ENCODE measurements at places on chromosomes 2 and 18. TPM values are rescaled to one million over a fixed set of nuclear protein-coding genes. Genes with fewer than 3 reads are reported as not detected.

C2orf80 gene
- total RNA-seq: not detected

MEMO1 gene
- 26.7 TPM for total RNA-seq

RPRD1A gene
- 38.0 TPM for total RNA-seq

SLC14A1 gene
- total RNA-seq: 31.0 TPM

ACTR3 gene
- 120 TPM for total RNA-seq

LRRC30 gene
- total RNA-seq: not detected

GRCh38 chr2:241558532-241559322 is at the start of gene BOK:
Gene BOK (plus strand): TSS chr2:241558745. CDS start chr2:241559484, 739 bp downstream.
- H3K4me1 ChIP-seq: peaks cover 16% of the 10 kb centered on the region
- peaks cover 12% of the 10 kb centered on the region for H3K36me3 ChIP-seq
- DNase-seq: peak; percentile 84
- H3K4me3 ChIP-seq: peak within 1 kb of the TSS; percentile 69

DNA sequence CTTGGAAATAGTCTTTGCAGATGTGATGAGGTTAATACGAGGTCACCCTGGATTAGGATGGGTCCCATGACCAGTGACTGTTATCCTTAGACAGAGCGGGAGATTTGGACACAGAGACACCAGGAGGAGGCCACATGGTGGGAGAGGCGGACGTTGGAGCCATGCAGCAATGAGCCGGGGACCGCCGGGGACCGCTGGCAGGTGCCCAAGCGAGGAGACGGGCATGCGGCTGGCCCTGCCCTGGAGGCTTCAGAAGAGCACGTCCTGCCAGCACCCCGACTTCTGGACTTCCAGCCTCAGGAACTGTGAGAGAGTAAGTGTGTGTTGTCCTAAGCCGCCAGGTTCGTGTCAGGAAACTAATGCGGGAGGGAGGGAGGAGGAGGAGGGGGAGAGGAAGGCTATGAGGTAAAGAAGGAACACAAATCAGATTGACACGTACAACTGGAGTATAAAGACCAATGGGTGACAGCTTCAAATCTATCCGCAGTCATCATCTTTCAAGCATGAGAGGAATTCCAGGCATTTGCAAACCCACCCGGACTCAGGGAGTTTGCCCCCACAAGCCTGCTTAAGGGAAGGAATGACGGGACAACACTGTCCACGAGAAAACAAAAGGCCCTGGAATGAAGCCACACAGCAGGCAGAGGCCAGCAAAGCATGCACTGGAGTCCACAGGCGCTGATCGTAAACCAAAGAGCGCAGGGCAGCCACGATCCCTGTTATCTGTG is 11.6 kb upstream of the BOK start:
- H3K4me1 ChIP-seq: peaks cover 41% of the 10 kb centered on the region
- H3K36me3 ChIP-seq: no peaks in the 10 kb centered on the region
- H3K4me3 ChIP-seq: no peak overlapping the region
- H3K27me3 ChIP-seq: no peaks in the 10 kb centered on the region

DNA sequence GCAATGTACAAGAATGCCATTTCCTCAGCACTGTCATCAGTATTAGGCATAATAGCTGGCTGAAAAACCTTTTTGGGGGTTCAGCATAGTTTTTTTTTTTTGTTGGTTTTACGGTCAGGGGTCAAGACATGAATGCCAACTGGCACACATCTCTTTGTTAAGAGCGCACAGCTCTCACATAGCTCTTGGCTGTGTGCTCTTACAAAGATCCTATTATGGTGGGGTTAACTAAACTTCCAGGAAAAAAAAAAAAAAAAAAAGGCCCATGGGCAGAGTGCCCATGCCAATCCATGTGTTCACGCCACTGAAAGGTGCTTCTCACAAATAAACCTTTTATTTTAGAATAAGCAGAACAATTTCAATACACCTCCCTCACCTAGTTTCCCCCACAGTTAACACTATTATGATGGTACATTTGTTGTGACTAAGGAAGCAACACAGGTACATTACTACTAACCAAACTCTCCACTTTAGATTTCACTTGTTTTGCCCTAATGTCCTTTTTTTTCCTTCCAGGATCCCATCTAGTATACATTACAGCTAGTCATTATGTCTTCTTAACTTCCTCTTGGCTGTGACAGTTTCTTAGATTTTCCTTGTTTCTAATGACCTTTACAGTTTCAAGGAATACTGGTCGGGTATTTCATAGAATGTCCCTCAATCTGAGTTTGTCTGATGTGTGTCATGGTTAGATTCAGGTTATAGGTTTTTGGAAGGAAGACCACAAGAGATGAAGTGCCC is 56.3 kb downstream of the C2orf74 start:
- peaks cover 5% of the 10 kb centered on the region for H3K36me3 ChIP-seq
- no peaks in the 10 kb centered on the region for H3K27me3 ChIP-seq
- H3K4me1 ChIP-seq: peaks cover 5% of the 10 kb centered on the region
- no peak for DNase-seq

DNA sequence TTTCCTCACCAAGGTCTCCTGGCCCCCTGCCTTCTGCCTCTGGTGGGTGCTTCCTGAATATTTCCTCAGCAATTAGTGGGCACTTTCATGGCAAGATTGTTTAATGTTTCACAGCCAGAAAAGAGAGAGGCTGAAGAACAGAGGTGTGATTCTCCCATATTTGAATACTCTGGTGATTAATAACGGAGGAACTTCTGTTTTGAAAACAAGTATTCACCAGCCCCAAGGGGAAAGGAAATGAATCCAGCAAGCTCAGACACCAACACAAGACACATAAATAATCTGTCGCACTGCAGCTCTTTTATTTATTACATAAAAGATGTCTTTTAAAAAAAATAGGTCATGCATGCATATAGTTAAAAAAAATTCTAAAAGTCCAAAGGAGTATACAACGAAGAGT is 57.7 kb downstream of the MRPL35 start:
- no peak overlapping the region for H3K27ac ChIP-seq
- no peaks in the 10 kb centered on the region for H3K4me1 ChIP-seq
- DNase-seq: no peak
- H3K36me3 ChIP-seq: no peaks in the 10 kb centered on the region
- peaks cover 7% of the 10 kb centered on the region for H3K27me3 ChIP-seq

DNA sequence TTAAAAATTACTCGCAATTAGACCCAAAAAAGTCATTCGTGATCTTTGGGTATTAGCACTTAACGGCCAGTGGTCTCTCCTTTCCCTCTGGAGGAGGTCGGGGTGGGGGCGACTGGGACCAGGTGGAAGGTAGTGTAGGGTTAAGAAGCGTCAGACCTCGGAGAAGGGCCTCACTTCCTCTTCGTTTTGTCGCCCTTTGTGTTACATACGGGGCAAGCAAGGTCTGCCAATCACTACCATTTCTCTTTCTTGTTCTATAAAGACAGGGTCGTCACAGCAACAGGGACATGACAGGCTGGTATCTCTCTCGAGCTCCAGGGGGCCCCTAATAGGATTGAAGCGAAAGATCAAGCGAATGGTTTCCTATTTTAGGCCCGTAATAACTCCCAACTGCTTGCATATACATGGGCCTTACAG is 136.6 kb downstream of the INSIG2 start:
- no peak for DNase-seq
- H3K36me3 ChIP-seq: no peaks in the 10 kb centered on the region
- H3K27me3 ChIP-seq: peaks cover 40% of the 10 kb centered on the region
- H3K4me3 ChIP-seq: no peak overlapping the region
- no peaks in the 10 kb centered on the region for H3K4me1 ChIP-seq
- H3K27ac ChIP-seq: no peak overlapping the region

GRCh38 chr2:26595146-26595545 is 46.0 kb downstream of the CIB4 start:
- no peak overlapping the region for H3K4me3 ChIP-seq
- no peak overlapping the region for H3K27ac ChIP-seq

- no peaks in the 10 kb centered on the region for H3K27me3 ChIP-seq
- no peak overlapping the region for H3K4me3 ChIP-seq
- no peaks in the 10 kb centered on the region for H3K36me3 ChIP-seq
- DNase-seq: no peak
Measured at GRCh38 chr2:49943944-49944778, 789.8 kb upstream of the FSHR start.

All from fibroblast of lung (primary cell).